ENCODE measurements at places on chromosomes 11 and 22.

DNA sequence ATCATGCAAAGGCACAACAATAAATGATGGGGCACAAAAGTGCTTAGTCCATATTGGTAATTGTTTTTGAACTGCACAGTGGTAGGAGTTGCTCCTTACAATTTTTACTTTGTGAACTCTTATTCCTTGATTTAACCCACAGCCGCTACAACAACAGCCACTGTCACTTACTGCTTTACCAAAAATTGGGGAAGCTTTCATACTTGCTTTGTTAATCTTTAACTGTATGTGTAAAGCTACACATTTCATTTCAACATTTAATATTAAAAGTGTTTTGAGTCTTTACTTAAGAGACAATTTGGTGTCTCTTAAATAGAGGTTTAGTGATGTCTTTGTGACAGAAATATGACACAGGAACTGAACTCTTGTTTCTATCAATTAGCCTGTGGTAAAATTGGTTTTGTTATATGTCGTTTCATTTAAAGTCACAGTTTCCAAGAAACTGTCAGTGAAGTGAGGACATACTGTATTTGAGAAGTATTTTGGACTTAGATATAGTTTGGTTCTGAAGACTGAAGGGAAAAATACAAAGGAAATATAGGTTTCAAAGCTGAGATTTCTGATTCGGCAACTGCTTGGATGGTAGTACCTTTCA, 6.5 kb upstream of the IL18BP start:
- DNase-seq: no peak

DNA sequence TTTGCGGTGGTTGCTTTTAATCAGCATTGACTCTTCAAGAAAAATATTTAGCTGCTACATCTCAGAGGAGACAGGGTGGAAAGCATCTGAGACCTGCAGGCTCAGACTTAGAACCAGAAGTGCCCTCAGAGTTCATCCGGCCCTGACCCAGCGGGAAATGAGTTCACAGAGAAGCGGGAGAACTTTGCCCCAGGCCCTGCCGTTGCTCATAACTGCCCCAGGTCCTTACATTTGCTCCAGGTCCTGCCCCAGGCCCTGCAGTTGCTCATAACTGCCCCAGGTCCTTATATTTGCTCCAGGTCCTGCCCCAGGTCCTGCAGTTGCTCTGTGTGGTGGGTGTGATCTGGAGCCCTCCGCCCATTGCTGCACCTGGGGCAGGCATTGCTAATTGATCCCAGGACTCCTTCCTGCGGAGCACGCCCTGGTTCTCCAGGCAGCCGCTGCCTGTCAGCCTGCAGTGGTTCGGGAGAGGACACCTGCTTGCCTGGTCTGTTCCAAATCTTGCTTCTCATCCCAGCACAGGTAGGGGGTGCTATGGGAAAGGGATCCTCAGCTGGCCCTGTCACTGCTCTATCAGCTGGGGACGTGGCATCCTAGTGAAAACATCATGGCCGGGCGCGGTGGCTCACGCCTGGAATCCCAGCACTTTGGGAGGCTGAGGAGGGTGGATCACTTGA, 58.1 kb upstream of the PPP6R3 start:
- no peak for DNase-seq

DNA sequence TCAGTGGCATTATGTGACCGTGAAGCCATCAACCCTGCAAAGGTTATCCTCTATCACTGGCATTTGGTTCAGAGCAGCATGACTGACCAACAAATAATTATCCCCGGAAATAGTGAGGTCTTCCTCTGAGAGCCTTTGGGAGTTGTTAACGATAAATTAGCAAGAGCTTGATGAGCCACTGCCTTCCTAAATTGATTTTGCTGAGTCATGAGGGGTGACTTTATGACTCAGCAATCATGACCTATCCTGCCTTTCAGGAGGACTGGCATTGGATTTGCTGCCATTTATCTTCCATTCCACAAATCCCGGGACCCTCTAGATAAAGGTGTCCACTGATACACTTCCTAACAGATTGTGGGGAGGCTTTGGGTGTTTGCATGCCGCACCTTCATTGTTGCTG, 80.8 kb upstream of the MTNR1B start:
- DNase-seq: no peak

DNA sequence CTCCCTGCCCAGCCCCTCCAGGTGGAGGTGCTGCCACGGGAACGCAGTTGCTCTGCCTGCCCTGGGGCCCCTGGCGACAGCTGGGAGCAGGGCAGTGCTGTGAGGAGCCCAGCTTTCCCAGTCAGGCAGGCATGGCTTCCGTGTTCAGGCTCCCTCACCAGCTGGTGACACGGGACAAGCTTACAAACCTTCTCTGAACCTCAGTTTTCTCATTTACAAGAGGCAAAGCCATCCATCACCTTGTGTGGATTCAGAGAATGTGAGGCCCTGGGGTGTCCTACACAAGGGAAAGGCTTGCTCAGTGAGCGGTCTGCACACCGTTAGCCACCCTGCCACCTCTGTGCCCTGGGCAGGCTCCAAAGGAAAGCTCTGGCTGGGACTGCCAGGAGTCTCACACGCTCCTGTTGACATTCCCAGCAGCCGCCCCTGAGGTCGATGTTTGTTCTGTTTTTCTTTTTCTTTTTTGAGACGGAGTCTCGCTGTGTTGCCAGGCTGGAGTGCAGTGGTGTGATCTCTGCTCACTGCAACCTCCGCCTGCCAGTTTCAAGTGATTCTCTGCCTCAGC, 23.5 kb downstream of the SUN2 start:
- no peak for DNase-seq

- no peak for DNase-seq
Measured at GRCh38 chr11:7444091-7444981, 41.0 kb upstream of the OLFML1 start.

GRCh38 chr22:40535189-40535512, 101.4 kb downstream of the MRTFA start:
- no peak for DNase-seq

GRCh38 chr22:24591286-24591830, 1.5 kb downstream of the LRRC75B start:
- DNase-seq: no peak

DNA sequence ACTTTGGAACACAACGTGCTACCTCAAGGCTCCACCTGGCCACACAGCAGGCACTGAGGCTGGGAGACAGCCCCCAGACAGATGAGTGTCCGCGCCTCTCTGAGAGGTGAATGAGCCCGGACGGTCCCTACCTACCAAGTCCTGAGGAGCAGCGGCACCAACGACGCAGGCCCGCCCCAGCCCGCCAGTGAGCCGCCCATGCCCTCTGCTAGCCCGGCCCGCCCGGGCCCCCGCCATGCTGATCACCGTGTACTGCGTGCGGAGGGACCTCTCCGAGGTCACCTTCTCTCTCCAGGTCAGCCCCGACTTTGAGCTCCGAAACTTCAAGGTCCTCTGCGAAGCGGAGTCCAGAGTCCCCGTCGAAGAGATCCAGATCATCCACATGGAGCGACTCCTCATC, at the start of gene DDI1:
DDI1 (plus strand) TSS at position 53 of the 400 bp plus-strand sequence; CDS start at position 236, 183 bp downstream.
- DNase-seq: no peak

- DNase-seq: no peak
Measured at GRCh38 chr11:63858628-63859550, 20.0 kb downstream of the MARK2 start.

GRCh38 chr11:85819441-85819840, 8.5 kb upstream of the SYTL2 start:
- no peak for DNase-seq

DNA sequence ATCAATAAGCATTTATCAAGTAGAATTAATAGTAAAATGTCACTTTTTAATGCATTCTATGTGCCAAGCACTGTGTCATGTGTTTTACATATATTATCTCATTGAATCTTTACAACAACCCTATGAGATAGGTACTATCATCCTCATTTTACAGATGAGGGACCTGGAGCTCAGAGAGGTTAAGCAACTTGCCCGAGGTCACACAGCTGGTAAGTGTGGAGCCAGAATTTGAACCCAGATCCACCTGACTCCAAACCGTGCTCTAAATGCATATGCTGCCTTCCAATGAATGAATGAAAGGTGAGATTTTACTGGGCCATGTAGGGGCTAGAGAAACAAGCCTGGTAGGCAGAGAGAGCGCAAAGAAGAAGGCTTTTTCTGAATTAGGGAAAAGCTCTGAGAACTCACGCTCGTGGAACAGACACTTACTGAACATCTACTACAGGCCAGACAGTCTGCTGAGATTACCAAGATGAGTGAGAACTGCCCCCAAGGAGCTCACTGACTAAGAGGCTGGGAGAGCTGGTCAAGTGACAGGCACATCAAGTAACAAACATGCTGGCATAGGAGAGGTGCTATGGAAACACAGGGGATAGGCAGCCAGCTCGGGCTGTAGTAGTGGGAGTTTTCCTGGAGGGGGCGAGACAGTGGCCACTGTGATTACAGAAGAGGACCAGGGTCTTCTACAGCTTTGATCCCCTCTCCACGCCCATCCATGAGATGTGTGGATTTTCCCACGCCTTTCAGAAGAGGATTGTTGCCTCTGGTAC, 4.4 kb downstream of the ABCG4 start:
- DNase-seq: no peak

DNA sequence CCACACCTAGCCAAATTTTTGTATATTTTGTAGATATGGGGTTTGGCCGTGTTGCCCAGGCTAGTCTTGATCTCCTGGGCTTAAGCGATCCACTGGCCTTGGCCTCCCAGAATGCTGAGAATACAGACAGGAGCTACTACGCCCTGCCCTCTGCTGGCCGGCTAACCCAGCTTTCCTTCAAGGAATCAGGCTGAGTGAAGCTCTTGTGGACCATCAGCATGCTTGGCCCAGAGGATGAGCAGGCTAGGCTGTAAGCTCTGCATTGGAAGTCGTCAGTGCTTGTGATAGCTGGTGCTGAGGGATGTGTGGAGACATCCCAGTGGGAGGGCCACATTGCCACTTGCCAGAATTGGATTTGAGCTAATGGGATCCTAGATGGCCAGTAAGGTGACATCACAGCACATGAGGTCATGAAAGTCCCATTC, 60.6 kb downstream of the MED15 start:
- no peak for DNase-seq

GRCh38 chr11:12668166-12668565, 6.1 kb upstream of the TEAD1 start:
- no peak for DNase-seq

GRCh38 chr11:104799251-104799650, 99.0 kb downstream of the CASP12 start:
- DNase-seq: no peak

DNA sequence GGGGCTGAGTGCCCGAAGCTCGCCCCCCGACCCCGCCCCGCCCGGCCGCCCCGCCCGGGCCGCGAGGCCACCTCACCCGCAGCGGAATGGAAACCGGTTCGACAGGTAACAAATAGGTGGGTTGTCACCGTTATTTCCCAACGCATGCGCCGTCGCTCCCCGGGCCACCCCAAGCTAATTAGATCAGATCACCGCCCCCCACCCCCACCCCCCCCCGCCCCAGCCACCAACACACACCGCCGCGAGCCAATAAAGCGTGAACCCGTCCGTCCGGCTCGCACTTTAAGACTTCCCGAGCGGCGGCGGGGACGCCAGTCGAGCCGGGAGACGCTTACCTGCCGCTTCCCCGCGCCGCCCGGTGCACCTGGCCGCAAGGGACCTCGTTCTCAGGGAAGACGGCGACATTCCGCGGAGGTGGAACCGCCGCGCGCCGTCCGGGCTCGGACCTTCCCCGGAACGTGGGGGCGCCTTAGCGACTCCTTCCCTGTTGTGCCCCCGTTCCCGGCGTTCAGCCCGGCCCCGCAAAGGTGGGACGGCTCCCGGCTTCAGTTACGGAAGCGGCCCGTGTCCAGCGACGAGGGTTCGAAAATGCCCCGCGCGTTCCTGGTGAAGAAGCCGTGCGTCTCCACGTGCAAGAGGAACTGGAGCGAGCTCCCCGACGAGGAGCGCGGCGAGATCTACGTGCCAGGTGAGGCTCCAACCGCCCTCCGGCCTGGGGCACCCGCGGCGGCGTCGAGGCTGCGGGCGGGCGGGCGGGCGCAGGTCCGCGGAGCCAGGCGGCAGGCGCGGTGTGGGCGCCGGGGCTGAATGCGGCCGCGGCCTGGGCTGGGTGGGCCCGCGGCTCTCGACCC, at the start of gene OVOL1:
OVOL1 (plus strand) TSS at position 278 of the 851 bp plus-strand sequence; CDS start at position 589, 311 bp downstream.
- DNase-seq: no peak

DNA sequence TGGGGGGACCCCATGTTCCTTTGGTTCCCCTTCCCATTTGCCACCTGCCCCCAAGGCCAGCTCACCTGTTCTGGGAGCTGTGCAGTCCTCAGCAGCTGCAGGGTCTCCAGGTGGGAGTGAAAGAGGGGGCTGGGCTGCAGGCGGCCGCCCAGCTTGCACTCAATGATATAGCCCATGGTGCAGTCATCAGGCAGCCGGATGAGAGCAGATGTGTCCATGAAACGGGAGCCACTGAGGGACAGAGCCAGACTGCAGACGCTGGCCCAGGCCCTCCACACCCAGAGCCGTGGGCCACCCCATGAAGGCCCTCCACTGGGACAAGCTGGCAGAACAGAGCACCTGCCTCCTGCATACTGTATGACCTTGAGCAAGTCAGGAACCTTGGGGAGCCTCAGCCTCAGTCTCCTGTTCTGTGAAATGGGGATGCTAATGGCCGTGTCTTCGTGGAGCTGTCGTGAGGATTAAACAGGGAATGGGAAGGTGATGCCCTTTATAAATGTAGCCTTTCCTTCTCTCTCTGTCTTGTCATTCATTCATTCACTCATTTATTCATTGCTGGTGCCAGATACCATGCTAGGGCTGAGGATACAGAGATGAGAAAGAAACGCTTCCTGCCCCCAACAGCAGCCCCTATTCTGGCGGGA, 11.6 kb downstream of the MFNG start:
- DNase-seq: no peak

GRCh38 chr11:69144316-69145049, 11.3 kb upstream of the SMIM38 start:
- no peak for DNase-seq

GRCh38 chr22:41193829-41194228, 11.3 kb upstream of the L3MBTL2 start:
- DNase-seq: no peak

DNA sequence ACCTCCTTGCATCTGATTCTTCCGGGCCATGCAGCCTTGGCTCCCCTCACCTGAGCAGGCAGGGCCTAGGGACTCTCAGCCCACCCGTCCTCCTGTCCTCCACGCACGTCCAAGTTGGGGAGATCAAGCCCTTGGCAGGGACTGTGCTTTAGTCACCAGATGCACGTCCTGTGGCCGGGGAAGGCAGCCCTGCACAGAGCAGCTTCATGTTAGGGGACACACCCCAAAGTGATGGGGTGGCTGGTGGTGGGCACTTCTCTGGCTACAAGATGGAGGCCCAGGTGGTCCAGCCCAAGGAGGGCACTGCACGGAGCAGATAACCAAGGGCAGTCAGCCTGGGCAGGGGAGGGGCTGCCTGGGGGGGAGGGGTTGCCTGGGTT, 1.2 kb downstream of the MUC5B start:
- no peak for DNase-seq

Data from foreskin keratinocyte (primary cell).